Left ventricle myocardium inferior (tissue), 1 donor: ENCODE measurements at places on chromosomes 16 and 17. TPM values are rescaled to one million over a fixed set of nuclear protein-coding genes. Genes with fewer than 3 reads are reported as not detected.

- no peak for DNase-seq
These were observed 66.1 kb upstream of the FOXF1 start for GRCh38 chr16:86444261-86444660.

KRTAP9-6 gene
- total RNA-seq = not detected

DNA sequence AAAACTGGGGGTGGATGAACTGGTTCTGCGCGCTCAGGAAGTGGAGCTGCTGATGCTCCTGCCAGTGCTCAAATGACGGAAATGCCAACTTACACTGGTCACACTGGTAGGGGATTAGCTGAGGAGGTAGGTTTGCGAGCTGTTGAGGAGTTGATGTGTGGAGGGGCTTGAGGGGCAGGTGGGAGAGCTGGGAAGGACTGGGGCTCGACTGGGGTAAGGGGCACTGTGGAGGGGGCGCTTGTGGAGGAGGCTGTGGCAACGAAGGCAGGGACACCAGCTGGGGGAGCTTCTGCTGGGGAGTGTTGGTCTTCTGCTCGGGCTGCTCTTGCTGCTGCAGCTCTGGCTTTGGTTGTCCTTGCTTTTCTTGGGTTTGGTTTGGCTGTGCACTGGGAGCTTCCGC is 252.9 kb downstream of the ZFHX3 start:
- DNase-seq = no peak

DNA sequence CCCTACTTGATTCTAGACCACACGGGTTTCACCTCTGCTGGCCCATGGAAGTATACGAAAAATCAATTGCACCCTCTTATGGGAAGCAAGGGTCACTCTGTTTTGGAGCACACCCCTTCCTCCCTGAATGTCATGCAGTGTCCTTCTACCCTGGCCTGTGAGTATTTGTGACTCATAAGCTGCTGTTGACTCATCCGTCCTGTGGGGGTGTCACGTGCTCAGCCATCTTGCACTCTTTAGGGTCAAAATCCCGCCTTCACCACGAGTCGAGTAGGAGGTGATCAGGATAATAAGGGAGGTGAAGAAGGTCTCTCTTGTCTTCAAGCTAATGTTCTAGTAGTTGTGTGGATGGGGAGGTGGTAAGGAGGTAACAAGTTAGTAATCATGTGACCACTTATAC is 341.0 kb upstream of the EEF2KMT start:
- DNase-seq = no peak

CLEC3A gene
- not detected for total RNA-seq

EFCAB5 gene
- total RNA-seq = not detected

DNA sequence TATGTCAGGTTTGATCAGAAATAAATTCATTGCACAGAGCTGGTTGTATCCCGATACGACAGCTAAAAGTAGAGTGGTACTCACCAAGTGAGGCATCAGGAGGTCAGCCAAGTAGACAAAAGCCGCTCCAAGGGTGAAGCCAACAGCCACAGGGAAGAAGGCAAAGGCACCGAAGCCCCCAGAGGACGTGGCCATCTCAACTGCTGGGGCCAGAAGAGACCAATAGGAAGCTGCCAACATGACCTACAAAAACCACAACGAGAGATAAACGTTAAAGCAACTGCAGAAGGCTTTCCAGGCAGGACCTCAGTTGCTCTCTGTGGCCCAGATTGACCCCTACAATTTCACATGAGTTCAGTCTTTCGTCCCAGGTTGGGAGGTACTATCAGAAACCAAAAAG is 61.0 kb downstream of the SLC39A11 start:
- DNase-seq = no peak

GRCh38 chr17:81317961-81318605 is 23.0 kb upstream of the SLC38A10 start:
- no peak for DNase-seq

- no peak for DNase-seq
These were observed 32.9 kb downstream of the KATNIP start for GRCh38 chr16:27582883-27583282.

GRCh38 chr17:63487014-63487339 is 10.1 kb downstream of the ACE start:
- no peak for DNase-seq

APOBR gene
- total RNA-seq = 0.38 TPM

DNA sequence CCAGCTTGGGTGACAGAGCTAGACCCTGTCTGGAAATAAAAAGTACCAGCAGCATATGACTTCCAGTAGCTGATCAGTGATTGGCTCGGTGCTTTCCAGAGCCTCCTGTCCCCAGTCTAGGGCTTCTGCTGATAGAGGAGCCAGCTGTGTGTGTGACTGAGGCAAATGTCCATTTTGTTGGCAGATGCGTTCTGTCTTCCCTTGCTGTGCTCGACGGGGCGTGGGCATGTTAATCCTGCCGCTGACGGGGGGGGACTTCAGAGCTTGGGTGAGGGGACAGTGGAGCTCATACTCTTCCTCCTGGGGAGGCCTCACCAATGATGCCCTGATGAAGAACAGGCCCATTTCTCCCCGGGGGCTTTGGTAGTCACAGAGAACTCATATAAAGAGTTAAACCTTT is 14.6 kb downstream of the KCTD2 start:
- DNase-seq = no peak

GRCh38 chr17:28193241-28193640 is 125.8 kb upstream of the TMEM97 start:
- peak; percentile 25 for DNase-seq

DPEP3 gene
- not detected for total RNA-seq

TMEM114 gene
- not detected for total RNA-seq

GRCh38 chr16:30853758-30854157 is 40.1 kb downstream of the BCL7C start:
- DNase-seq = no peak

ZP2 gene
- total RNA-seq = not detected

- no peak for DNase-seq
These were observed 4.4 kb downstream of the CRLF3 start for GRCh38 chr17:30819971-30820705.

GRCh38 chr16:76705892-76706291 is 428.7 kb downstream of the CNTNAP4 start:
- no peak for DNase-seq

- peak; percentile 75 for DNase-seq
These were observed at the start of gene CMTM3 for GRCh38 chr16:66604376-66605176. TSS of gene CMTM3 (plus strand) at chr16:66604704. CDS start at chr16:66604806, 102 bp downstream.

KRT24 gene
- total RNA-seq = not detected

- no peak for DNase-seq
These were observed 315.2 kb downstream of the FOXL1 start for GRCh38 chr16:86893506-86893905.

DNA sequence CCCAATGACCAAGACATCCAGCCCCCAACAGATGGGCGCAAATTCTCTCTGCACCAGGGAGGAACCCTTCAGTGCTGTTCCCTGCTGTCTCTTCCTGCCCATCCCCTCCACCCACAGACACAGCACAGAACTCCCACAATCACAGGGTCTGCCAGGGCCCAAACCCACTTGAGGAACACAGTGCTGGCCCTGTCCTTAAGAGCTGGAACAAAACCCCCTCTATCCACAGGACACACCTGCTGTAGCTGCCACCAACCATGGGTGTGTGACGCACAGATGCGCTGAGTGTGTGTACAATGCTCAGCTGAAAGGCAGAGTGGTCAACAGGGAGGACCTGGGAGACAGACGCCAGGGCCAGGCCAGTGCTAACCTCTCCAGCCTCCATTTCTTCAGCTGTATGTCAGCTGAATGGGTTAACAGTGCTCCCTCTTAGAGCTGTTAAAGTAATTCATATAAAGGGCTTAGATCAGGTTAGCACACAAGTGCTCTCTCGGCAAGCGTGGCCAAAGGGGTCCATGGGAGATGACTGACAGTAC is 62.1 kb downstream of the AMFR start:
- no peak for DNase-seq

DNA sequence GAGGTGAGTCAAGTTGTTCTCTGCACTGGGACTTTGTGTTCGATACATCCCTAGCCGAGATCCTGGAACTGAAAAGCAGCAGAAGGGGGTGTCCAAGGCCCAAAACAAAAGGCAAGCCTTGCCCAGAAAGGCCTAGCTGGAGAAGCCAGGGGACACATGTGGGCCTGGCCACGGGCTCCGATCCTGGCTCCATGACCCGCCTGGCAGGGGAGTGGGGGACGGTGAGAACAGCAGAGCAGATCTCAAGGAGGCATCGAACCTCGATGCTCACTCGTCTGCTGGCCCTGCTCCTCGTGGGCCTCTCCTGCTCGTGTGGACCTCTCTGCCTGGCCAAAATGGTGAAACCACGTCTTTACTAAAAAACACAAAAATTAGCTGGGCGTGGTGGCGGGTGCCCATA is 8.9 kb downstream of the CCNF start:
- DNase-seq = no peak

TTC19 gene
- total RNA-seq = 21.4 TPM

GRCh38 chr17:59565959-59566324 is 532 bp downstream of the DHX40 start:
- peak; percentile 20 for DNase-seq

CA4 gene
- total RNA-seq = 12.9 TPM

DNA sequence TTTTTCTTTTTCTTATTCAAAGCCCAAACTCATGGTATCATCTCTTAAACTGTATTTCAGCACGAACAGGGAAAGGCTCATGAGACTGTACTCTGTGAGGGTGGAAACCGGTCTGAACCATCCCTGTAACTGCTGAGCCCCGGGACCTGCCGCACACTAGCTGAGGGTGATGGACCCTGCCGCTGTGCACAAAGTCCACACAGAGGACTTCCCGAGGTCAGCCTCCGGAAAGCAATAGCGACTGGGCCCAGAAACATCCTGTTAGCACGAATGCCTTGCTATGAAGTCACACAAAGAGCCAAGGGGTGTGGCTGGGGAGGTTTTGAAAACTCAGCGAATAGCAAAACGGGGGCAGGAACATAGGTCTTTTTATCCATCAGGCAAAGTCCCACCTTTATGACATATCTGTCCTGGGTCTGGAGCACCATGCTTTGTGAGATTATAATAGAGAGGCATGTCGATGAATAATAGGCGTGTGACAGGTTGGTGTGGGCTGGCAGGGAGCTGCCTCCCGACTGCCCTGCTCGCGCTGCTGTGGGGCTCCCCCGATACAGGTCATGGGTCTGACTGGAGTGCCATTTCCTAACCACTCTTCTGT is 33.4 kb downstream of the CDK5R1 start:
- DNase-seq = no peak

GRCh38 chr16:5916711-5917191 is 819.2 kb upstream of the EEF2KMT start:
- DNase-seq = no peak

- no peak for DNase-seq
These were observed 1.9 kb downstream of the CDK10 start for GRCh38 chr16:89688395-89688794.

SRCIN1 gene
- total RNA-seq = 2.0 TPM

SULT1A2 gene
- total RNA-seq = 1.1 TPM

KREMEN2 gene
- not detected for total RNA-seq

- DNase-seq = no peak
These were observed 2.2 kb downstream of the RAB26 start for GRCh38 chr16:2150418-2151187.

GRCh38 chr17:7380855-7381683 is at the start of gene TNK1:
TSS of gene TNK1 (plus strand) at chr17:7381089. CDS start at chr17:7382927, 1,838 bp downstream.
- peak; percentile 48 for DNase-seq
